Type B pancreatic cell (in vitro differentiated cells): ENCODE measurements at places on chromosomes 2 and 18. TPM values are rescaled to one million over a fixed set of nuclear protein-coding genes. Genes with fewer than 3 reads are reported as not detected.

DNA sequence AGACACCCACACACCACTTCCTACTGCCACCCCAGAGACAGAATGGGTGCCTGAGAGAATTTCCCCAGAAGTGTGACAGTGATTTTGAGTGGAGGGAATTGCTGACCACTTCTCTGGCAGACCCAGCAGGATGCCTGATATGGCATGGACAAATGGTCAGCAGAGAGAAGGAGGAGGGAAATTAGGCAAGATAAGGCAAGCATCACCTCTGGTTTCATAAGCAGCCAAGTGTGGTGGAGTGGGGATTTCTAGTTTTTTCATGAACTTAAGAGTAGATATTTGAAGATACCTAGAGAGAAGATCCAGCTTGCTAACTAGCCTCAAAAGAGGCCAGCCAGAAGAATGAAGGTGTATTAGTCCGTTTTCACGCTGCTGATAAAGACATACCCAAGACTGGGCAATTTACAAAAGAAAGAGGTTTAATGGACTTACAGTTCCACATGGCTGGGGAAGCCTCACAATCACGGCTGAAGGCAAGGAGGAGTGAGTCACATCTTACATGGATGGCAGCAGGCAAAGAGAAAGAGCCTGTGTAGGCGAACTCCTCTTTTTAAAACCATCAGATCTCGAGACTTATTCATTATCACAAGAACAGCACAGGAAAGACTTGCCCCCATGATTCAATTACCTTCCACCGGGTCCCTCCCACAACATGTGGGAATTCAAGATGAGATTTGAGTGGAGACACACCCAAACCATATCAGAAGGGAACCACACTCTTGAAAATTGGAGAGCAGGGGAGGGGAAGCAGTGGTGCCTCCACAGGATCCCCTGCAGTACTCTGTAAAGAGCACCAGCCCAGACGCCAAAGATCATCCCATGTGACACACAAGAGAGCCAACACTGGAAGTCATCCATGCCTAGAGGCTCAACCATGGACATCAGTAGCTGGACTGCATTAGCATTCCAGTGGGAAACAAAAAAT, 64.2 kb downstream of the RBM43 start:
- DNase-seq = no peak

CPO gene
- total RNA-seq = 0.24 and 0.51 TPM in 2 replicates

- no peak for DNase-seq
These were observed 91.1 kb upstream of the NOL4 start for GRCh38 chr18:34315591-34316352.

MYO3B gene
- 0.46 and 1.2 TPM in 2 replicates for total RNA-seq

- no peak for DNase-seq
These were observed 84.2 kb upstream of the RMP24 start for GRCh38 chr18:35888329-35888728.
